Stimulated activated CD8-positive, alpha-beta memory T cell treated with anti-CD3 and anti-CD28 coated beads, Interleukin-2, amount 100 ng/mL, for 1 hour (primary cell): ENCODE measurements at places on chromosomes 3 and 15.

GRCh38 chr3:21894459-21895340 is 143.7 kb upstream of the ZNF385D start:
- DNase-seq, result no peak

DNA sequence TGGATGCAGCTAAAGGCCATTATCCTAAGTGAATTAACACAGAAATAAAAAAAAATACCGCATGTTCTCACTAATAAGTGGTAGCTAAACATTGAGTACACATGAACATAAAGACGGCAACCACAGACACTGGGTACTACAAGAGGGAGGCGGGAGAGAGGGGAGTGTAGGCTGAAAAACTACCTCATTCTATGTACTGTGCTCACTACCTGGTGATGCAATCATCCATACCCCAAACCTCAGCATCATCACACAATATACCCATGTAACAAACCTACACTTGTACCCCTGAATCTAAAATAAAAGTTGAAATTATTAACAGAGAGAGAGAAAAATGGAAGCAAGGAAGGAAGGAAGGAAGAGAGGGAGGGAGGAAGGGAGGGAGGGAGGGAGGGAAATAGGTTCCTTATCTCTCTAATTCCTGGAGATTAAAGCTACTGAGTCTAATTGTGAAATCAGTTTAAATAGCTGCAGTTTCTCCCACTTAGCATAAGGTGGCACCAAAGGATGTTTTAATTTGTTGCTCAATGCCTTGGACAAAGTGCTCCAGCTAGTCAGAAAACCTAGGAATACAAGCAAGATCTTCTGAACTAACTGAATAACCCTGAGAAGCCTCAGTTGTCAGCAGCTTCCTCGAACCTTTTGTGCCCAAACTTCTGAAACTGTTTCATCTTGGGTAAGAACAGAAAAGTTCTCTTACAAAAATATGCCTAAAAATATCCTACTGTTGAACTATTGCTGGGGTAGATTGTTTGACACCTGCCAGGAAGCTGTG is 79.4 kb upstream of the ATP11B start:
- DNase-seq, result no peak

GRCh38 chr3:30970183-30970582 is 75.7 kb upstream of the GADL1 start:
- no peak for DNase-seq

- no peak for DNase-seq
Observed at GRCh38 chr3:149475451-149476060, 1.1 kb downstream of the TM4SF4 start.

- no peak for DNase-seq
Observed at GRCh38 chr3:181056136-181056732, 66.7 kb upstream of the DNAJC19 start.

- DNase-seq, result no peak
Observed at GRCh38 chr3:11776346-11776745, 70.3 kb downstream of the TAMM41 start.

GRCh38 chr15:73338058-73338457 is 30.7 kb downstream of the HCN4 start:
- no peak for DNase-seq

DNA sequence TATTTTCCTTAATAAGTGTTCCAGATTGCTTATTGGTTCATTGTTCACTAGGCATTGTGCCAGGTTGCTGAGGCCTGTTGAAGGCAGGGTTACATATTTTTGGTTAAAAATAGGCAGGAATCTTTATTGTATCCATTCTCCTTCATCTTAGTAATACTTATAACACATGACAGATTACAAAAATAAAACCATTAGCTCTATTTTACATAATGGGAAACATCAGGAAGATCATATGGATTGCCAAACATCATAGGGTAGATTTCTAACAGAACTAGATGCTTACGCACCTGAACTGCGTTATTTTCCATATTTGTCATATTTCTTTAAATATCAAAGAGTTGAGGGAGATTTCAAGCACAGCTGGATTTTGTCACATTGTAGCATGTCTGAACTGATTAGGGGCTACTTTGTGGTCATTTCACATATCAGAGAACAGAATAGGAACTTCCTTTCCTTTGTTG is 462.9 kb upstream of the SGO1 start:
- DNase-seq, result no peak

DNA sequence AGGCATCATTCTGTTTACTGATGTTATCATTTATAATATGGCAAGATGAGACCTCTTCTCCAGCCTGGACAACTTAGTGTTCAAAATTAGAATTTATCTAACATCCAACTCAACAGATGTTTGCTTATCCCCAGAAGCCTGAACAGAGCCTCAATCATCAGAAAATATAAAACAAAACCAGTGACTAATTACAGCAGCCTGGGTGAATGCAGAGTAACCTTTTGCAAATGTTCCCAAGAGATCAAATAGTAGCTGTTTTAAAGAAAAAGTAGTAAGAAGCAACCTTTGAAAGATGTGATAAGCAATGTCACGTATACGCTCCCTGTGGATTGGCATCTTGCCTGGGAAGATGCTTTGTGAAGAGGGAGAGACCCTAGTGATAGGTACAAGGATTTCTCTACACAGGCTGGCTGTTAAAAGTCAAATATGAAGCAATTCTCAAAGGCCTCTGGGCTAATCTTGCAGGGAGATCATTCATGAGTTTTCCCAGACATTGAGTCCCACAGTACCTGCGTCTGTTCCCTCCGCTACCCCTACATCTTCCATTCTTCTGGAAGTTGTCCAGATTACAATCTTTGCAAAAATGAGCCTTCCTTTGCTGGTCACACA is 39.3 kb upstream of the PRICKLE2 start:
- DNase-seq, result no peak

GRCh38 chr3:50333744-50334328 is 5.8 kb upstream of the TUSC2 start:
- DNase-seq, result no peak

DNA sequence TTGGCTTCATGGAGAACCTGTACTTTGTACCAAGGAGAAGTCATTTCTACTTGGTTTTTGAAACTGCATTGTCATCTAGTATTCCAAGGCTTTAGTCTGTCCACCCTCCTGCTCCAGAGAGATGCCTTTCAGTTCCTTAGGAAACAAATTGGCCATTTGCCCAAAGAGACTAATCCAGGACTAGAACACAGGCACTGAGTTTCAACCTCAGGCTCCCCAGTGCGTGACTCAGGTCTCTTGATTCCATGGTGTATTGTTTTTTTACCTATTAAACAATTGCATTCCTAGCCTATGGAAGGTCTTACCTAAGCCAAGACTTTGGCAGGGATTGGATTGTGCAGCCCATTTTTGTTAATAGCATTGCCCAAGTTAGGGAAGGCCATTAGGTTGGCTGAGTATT is 214.8 kb upstream of the CTDSPL start:
- no peak for DNase-seq

DNA sequence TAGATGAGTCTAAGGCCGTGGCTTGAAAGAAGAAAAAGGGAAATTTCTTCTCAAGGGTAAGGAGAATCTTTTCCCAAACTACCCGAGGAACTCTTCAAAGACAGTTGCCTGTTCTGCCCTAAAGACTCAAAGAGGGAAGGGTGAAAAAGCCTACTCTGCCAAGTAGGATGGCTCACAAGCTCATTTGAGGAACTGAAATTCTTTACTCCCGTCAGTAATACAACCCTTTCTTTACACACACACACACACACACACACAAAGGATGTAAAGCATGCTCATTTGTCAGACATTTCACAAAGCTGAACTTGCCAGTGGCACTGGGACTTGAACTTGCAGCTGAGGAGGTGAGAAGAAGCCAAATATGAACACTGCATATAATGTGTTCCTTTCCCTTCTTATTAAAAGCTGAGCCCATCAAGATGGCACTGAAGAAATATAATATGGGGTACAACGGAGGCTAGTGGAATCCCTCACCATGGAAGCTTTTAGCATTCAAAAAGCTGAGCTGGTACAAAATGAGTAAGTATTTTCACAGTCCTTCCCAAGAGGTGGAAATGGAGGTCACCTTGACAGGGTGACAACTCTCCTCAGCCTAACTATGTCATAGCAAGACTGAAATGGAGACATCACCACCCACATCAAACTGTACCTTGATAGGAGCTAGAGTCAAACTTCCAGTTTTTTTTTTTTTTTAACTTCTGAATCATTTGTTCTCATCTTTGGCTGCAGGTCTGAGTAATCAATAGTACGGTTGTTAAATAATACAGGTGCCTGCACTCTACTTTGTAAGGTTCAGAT is 57.6 kb downstream of the TAFA4 start:
- no peak for DNase-seq

DNA sequence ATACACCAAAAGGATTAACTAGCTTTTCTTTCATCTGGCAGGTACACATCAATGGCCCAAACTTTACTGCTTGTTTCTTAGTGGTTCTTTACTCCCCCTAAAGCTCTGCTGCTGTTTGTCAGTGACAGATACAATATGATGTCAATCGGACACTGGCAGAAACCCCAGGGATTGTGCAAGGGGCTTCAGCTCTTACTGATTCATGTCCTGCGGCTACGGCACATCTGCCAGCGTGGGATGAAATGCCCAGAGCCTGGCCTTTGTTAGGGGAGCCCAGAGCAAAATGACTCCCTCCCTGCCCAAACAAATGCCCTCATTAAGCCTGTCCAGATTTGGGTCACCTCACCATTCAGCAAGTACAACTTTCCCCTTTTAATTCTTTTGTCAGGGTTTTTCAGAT is 28.3 kb downstream of the SRP14 start:
- DNase-seq, result no peak

DNA sequence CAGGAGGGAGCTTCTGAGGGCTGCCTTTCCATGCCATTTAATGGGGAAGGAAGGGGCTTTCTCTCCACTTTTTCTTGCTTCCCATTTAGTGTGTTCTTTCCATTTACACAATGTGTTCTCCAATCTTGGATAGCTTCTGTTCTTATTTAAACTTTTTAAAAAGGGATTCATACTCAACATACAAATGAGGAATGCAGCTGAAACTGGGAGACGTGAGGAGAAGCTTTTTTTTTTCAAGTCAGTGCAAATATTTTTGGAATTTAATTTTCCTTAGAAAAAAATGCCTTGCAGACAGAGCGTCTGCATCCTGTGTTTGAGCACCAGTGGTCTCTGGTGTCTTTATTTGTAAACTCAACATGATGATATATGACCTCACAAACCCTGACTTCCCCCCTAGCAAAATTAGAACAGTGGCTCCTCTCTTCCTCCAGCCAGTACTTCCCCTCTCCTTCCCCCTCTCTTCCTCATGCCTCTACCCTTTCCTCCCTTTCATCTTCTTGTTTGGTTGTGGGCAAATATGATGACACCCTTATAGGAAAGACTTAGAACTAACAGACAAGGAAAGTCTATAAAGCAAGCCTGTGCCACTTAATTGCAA is 48.1 kb upstream of the PCSK6 start:
- DNase-seq, result no peak

DNA sequence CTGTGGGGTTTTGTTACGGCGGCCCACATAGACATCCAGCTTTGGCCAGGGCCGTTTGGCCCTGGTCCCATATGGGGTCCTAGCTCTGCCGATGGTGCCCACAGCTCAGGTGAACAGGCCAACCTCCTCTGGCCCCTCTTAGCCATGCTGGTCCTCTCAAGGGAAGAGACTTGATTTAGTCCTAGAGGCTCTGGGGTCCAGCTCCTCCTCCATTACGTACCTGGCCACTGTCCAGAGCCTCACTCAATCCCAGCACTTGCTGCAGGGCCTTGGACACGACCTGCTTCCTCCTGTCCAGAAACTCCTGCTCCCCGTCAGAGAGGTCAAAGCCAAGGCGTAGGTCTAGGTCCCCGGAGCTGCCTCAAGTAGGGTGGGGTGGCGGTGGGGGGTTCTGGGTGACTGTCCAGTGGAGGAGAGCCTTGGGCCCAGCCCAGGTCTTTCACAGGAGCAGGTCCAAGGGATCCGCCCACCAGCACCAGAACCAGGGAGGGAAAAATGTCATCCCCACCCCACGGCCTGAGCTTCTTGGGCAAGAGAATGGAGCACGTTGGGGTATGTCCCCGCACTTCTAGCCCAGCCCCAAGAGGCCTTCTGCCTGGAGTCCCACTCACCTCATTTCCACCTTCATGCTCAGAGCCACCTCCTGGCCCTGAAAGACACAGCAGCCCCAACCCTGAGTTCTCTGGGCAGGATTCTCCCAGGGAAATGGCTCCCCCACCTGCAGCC is 6.8 kb downstream of the PLA2G4F start:
- DNase-seq, result no peak

GRCh38 chr3:42504334-42505127 is 2.1 kb downstream of the VIPR1 start:
- no peak for DNase-seq

- DNase-seq, result no peak
Observed at GRCh38 chr3:71125738-71126137, 457.8 kb downstream of the FOXP1 start.

GRCh38 chr3:168088106-168088720 is 7.5 kb downstream of the GOLIM4 start:
- no peak for DNase-seq

DNA sequence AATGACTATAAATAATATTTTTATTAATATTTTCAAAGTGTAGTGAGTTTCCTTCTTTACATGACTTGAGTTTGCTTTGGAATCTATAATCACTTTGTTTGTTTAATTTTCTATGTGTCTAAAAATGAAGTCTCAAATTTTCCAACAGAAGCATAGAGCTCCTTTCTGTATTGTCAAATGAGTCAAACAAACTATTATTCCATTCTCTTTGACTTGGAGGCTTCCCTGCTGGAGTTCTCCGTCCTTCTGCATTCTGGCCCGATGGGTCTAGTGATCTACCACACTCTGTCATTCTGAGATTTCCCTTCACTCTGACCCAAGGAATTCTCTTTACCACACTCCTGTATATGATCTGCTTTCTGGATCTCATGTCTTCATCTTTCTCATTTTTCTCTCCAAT is 30.1 kb downstream of the POLR2M start:
- no peak for DNase-seq

GRCh38 chr3:170536712-170537111 is 49.2 kb downstream of the SLC7A14 start:
- DNase-seq, result no peak

GRCh38 chr3:65314269-65314668 is 626.5 kb upstream of the ADAMTS9 start:
- no peak for DNase-seq

DNA sequence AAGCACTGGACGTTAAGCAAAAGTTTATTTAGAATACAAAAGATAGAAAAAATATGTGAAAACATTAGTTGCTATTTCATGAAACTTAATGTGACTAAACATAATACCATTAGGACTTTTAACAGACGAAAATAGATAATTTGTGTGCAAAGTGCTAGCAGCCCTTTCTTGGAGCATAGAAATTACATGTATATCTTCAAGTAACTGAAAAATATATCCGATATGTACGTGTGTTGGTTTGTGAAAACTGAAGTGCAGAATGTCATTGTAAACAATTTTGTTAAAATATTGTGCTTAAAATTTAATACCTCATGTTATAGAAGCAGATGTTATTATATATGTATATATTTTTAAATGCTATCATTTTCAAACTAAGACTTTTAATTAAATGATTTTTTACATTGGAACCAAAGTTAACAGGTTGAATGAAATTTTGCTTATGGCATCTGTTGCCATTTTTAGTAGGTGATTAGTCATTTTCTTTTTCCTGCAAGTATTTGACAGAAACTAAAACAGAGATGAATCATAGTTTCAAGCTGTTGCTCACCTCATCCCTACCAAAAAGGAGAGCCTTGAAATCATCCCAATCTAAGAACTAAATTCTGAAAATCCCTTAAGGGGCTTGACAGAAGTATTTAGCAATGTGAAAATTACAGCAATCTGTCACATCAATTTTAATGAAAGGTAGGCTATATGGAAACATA is 334.8 kb downstream of the NAALADL2 start:
- no peak for DNase-seq
